ENCODE measurements at places on chromosomes 2 and 18.

DNA sequence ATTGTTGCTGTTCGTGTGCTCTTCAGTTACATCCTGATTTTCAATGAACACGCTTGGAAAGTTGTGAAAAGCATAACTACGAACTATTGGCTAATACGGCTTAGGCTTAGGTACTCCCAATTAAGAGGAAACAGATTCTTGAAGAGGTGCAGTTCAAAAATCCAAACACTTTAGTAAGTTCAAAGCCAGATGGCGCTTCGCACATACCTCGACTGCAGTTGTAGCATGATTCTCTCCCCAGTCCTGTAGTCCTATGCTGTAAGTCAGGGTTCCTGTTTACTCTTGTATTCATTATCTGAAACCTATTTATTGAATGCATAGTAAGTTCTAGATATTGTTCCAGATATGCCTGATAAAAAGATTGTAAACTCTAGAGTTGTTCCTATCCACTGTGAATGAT, 165.2 kb downstream of the TRIB2 start:
- DNase-seq, result no peak

- DNase-seq, result no peak
Measured at GRCh38 chr2:164205347-164205746, 415.9 kb downstream of the GRB14 start.

DNA sequence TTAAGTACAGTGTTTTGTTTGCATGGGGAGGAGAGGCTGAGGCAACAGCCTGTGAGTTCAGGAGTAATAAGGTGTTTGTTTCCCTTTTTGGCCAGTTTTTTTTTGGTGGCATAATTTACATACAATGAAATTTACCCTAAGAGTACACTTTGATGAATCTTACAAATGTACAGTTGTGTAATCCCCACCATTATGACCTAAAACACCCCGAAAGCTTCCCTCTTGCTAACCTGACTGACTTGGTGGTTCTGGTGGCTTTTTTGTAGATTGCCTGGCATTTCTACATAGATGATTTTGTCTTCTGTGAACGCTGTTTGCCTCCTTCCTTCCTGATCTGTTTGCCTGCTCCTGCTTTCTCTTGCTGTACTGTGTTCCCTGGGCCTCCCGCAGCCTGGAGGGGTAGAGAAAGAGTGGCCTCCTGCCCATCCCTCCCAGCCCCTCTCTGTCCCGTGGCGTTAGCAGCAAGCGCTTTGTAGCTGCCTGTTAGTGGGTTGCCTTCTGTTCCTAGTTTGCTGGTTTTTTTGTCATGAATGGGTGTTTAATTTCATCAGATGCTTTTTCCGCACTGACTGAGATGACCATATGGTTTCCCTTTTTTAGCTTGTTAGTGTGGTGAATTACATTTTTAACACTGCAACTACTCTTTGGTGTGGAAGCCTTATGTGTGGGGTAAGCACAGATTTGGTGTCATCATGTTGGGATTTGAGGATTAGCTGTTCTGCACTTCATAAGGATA, 32.1 kb downstream of the ASAP2 start:
- DNase-seq, result no peak

DNA sequence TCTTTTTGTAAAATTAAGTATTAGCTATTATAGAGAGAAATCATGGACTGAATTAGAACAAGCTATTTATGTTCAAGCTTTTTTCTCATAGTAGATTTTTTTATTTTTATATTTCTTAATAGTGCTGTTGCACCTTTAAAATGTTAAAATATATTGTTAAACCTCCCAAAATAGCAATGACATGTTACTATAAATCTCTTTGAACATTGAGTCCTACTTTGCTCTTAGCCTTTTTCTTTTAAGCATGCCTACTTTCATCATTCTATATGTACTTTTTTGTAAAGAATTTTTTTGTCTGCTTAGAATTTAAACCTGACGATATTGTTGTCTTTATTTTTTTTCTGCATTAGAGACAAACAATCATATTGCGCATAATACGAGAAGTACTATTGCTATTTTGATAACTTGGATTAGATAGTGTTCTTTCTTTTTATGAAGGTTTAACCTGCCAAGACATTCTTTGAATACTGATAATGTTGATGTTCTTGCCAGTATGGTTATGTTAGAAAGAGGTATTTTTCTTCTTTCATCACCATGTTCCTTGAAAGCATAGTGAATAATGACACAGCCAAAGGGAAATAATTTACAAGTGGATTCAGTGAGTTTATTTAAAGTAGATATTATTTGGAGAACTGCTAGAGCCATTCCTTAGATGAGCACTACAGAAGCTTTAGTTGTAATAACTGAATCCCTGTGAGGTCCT, 40.6 kb downstream of the PMS1 start:
- no peak for DNase-seq

DNA sequence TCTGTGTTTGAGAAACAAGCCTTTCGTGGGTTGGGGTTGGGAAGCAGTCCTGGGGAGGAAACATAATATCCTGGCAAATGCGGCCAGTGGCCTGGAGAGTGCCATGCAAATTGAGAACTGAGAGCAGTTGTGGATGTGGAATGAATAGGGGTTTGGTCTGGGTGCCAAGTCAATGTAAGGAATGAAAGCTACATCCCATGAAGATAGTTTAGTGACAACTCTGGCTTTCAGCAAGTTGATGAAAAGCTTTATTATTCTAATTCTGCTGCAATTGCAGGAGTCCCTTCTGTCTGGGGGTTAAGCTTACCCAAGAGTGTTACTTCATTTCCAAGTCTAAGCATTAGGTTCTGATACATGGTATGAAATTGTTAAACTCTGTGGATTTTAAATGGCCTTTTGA, 771.6 kb downstream of the DPP10 start:
- no peak for DNase-seq

DNA sequence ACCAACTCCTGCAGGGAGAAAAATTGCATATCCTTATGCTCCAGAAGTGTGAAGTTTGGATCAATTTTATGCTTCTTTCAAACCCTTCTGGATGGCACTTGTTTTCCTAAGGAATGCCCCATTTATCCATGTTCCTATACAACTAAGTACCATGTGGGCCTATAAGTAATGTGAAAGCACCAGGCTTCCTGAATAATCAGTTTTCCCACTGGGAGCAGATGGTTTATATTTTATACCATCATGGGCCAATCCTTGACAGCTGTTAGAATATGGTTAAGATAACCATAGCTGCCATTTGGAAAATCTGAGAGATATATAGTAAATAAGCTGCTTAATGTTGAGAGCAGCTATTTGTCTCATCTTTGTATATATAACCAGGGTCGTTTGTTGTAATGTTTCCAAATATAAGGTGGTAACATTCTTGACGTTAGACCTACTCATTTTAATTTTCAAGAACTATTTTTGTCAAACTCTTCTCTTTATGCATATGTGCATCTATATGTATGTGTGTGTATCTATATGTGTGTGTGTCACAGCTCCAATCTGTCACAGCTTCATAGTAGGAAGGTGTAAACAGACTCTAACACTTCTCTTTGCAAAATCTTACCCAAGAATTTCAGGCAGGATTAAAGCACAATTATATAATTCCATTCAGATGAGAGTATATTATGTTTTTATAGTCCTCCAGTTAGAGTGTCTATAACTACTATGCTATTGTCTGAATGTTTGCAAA, 458.7 kb upstream of the GCFC2 start:
- no peak for DNase-seq

- DNase-seq, result no peak
Measured at GRCh38 chr18:49747876-49748275, 65.5 kb downstream of the ACAA2 start.

- no peak for DNase-seq
Measured at GRCh38 chr2:70719231-70719630, 48.8 kb downstream of the ADD2 start.

Data from coronary artery (tissue), 2 donors.